ENCODE measurements at places on chromosomes 5 and 9.

GRCh38 chr5:4780633-4781032 is 359.5 kb upstream of the ADAMTS16 start:
- DNase-seq, result no peak

DNA sequence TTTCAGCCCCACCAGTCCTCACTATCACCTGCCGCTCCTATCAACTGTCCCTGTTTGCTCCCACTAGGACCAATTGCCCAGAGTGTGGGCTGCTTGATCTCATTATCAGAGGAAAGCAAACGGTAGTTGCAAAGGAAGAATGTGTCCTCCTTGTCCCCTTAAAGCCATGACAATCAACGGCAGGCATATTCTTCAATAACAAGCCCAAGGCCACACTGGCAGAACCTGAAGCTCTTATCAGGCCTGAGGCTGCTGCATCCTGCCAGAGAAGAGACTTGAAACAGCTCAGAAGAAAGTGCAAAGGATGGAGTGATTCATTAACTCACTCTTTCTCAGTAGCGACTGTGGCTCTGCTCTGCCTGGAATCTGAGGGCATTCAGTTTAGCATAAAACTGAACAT is 39.2 kb upstream of the MAN2A1 start:
- DNase-seq, result no peak

DNA sequence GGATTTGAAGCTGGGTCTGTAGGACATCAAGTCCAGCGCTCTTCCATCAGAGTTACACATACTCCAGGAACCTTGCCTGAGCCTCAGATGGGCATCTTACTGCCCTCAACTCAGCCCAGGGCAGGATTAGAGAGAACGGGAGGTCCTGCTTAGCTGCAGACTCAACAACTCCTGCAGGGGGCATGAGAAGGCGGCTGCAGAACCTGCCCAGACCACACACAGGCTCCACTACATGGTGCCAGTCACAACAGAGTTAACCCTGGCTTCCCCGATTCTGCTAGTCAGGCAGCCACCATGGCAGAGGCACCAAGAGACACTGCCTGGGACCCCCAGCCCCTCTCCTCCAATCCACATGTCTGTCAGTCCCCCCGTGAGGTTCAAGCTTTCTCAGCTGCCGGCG is 23.9 kb upstream of the CPLX2 start:
- DNase-seq, result no peak

- DNase-seq, result no peak
Measured at GRCh38 chr5:139138809-139139208, 59.4 kb downstream of the SIL1 start.

GRCh38 chr9:16221822-16222547 is 648.5 kb downstream of the BNC2 start:
- no peak for DNase-seq

- no peak for DNase-seq
Measured at GRCh38 chr5:78919796-78920195, 65.3 kb downstream of the ARSB start.

DNA sequence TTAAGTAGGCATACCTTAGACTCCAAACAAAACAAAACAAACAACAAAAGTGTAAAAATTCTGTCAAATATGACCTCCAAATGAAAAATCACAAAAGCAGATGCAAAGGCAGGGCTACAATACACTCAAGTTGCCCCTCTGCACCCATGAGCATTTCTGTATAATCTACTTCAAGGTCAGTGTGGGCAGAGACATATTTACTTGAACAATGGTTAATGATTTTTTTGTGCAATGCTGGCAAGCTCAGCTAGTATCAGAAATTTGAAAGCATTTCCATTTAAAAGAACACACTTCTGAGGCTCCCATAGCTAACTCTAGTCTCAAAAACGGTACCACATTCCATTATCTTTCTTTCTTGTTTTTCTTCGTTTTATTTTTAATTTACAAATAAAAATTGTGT is 57.9 kb downstream of the PLCXD3 start:
- DNase-seq, result no peak

DNA sequence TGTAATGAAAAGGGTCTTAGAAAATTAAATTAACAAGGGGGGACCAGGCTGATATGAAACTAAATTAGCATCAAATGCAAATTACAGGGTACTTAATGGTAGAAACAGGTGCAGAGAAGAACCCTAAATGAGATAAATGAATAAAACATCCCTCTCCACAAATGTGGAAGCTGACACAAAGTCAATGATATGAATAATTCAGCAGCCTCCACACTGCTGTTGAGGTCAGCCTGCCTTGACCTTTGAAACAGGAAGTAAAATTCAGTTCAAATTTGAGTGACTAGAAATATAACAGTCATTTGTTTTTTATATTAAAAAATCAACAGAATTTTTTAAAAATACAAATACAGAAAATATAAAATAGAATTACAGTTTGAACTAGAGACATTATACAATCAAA is 40.0 kb downstream of the EBF1 start:
- DNase-seq, result no peak

DNA sequence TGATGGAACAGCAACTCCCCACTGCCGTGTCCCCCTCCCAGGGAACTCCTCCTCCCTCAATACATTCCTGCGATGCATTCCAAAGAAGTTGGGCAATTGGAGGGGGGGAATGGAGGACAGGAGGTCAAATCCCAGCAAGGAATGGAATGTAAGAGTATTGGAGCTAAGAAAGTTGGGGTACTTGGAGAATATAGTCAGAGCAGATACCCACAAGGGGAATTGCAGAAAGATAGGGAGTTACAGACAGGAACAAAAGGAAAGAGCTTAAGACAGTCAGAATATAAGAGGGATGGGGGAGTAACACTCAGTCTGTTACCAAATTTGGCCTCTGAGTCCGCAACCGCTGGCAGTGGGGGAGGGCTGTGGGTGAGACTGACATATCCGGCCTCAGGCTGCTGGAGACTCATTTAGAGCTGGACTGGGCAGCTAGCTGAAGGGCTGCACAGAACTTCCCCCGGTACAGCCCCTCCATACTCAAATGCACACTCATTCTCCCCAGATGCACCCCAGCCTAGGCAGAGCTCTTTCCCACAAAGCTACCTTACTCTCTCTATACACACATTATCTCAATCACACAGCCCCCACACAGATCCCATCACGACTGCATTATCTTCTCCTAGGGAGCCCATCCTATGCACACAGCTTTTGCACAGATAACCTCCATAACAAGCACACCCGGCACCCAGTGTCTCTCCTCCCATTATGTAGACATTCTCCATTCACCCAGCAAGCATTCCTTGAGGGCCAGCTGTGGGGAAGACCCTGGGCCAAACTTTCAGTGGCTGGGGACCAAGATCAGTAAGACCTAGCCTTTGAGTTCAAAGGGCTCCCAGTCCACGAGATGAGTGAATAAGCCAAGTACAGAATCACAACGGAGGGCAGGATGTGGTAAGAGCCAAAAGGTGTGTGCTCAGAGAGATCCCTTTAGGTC is 3.7 kb downstream of the TLN1 start:
- no peak for DNase-seq

DNA sequence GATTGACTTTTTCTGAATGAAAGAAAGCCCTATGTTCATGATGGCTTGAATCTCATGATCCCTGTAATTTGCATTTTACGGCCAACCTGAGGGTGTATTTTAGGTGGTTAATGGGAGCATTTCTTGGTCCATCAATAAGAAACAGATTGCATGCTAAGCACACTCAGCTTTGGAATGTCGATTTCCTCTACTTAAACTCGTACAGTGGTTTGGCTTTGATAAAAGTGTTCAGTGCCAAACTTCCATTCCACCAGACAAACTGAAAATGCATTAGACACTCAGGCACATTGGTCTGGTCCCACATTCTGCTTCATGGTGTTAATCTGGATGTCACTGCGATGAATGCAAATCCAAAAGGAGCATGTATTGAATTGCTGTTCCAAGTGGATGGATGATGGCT is 77.0 kb downstream of the VCAN start:
- DNase-seq, result no peak

GRCh38 chr5:134851307-134851923 is 5.6 kb downstream of the C5orf24 start:
- no peak for DNase-seq

GRCh38 chr9:95023217-95024003 is 294.1 kb downstream of the FANCC start:
- no peak for DNase-seq

- no peak for DNase-seq
Measured at GRCh38 chr5:109830955-109831502, 141.3 kb downstream of the MAN2A1 start.

GRCh38 chr5:119309326-119309725 is 46.5 kb upstream of the TNFAIP8 start:
- no peak for DNase-seq
